ENCODE measurements at places on chromosomes 5 and 9.
A peak's percentile ranks its signal among the peaks of the same experiment; 100 is the strongest.

DNA sequence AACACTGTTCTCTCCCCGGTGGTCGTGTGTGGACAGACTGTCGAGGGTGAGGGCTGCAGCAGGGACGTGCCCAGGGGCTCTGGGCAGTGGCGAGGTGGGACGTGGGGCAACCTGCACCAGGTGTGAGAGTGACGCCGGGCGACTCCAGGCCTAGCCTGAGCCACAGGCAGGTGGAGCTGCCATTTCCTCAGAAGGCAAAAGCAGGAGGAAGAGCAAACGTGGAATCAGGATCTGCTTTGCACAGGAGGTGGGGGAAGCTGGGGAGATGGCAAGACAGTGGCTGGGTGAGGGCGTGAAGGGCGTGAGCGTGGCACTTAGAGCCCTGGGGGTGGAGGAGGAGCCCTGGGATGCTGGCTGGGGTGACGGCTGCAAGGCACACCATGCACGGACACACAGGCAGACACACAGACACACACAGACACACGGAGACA, 39.6 kb upstream of the NSMF start:
- DNase-seq: no peak

GRCh38 chr5:79694652-79695051, 5.0 kb downstream of the CMYA5 start:
- no peak for DNase-seq

GRCh38 chr9:37939575-37940095, 35.7 kb upstream of the SLC25A51 start:
- DNase-seq: no peak

DNA sequence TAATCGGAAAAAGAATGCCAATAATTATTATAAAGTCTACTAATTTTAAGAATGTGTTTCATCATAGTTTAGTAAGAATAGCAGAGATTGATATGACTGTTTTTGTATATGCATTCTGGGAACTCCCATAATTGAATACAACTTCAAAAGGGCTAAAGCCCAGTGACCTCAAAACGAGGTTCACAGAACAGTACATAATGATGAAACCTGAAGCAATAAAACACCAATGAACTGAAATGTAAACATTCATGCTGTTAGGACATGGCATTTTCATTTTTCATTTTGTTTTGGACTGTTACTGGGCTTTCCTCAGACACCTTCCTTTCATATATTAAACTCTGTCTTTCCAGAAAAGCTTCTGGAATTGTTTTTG, 684 bp upstream of the JMY start:
- no peak for DNase-seq

DNA sequence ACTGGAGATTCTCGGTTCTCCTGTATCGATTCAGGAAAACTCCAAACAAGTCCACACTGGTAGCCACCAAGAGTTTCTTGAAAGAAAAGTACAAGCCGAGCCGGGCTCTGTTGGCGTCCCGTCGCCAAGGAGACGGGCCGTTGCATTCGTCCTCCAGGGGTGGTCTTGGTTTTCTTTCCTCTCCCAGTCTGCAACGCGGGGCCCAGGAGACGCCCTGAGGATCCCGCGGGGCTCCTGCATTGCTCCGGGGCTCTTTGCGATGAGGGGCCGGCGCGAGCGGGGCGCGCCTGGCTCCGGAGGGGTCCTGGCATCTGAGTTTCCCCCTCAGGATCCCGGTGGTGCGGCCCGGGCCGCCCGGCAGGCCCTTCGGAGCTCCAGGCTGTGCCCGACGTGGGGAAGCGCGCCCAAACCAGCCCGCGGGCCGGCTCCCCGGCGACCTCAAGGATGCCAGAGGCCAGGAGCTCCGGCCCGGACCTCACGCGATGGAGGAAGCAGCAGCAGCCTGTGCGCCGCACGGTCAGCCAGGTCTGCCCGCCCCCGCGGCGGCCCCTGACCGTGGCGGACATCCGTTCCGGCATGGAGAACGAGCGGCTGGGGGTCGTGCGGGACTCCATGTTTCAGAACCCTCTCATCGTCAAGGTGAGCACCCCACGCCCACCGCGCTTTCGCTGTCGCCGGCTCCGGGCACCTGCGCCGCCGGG, at the start of gene CFAP77:
Gene CFAP77, plus strand, starts transcription at position 384 of the 701 bp plus-strand sequence. Its CDS starts 61 bp downstream, at position 445.
- no peak for DNase-seq

DNA sequence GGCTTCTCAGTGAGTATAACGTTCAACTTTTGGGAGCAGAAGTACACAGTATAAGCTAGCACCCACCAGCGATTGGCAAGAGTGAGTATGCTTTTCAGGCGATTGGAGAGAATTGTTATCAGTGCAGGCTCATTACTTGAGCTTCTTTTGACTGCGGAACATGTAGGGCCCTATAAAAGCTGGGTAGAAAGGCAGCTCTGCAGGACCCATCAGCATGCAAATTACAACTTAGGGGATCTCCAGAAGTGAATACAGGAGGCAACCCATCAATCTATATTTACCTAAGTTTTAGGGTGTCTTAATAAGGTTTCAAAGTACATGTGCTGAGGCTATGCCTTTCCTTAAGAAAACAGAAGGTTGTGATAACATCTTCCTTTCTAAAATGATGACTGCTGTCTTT, 225.0 kb downstream of the MLLT3 start:
- DNase-seq: no peak

DNA sequence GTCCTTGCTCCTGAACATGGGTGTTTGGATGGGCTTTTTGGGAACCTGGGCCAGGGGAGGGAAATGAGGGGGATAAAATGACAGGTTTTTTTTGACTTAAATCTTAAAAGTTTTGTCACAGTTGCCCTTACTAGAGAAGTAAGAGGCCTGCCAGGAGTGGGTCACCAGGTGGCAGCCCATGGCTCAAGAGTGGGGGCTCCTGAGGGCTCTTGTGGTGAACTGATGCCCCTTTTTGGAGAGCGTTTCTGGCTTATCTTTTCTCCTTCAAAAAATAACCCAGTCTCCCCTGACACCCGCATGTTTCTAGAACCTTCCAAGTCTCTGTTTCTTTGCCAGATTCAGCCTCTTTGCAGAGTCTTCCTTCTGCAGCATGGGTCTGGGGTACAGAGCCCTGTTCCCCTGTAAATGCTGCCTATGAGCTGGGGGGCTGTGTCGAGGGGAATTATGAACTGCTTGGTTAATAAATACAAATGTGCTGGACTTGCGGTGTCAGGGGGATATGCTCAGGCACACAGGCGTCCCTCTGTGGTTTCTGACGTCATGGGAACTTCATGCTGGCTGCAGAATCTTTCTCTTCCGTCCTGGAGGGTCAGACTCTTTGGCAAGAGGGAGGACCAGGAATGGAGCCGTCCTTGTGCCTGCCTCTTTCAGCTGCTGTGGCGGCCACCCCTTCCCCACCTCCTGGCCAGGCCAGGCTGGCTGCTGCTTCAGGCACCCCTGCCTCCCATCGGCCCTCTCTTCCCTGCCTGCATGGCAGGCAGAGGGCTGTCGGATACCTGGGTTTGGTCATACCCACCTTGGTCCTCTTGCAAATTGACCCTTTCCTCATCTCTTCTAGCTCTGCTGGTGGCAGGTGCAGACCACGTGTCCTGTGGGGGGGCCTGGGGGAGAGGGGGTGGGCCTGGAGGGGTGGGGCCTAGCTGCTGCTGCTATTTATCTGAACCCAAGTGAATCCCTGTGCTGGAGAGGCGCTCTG, 30.1 kb downstream of the PTPA start:
- peak; percentile 66 for DNase-seq

DNA sequence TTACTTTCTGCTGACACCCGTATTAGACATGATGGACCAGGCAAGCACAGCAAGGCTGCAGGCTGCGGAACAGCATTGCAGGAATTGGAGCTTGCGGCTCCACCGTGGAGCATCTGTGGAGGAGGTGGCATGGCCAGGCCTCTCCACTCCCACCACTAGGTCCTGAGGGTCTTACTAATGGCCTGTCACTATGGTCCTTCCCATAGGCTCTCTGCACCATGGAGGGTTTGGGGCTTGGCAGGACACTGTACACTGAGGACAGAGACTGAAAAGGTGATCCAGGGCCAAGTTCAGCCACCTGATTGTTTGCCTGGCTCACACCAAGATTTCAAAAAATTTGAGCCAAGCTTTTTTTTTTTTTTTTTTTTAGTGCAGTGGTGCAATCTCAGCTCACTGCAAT, 14.3 kb upstream of the ZBTB43 start:
- no peak for DNase-seq

DNA sequence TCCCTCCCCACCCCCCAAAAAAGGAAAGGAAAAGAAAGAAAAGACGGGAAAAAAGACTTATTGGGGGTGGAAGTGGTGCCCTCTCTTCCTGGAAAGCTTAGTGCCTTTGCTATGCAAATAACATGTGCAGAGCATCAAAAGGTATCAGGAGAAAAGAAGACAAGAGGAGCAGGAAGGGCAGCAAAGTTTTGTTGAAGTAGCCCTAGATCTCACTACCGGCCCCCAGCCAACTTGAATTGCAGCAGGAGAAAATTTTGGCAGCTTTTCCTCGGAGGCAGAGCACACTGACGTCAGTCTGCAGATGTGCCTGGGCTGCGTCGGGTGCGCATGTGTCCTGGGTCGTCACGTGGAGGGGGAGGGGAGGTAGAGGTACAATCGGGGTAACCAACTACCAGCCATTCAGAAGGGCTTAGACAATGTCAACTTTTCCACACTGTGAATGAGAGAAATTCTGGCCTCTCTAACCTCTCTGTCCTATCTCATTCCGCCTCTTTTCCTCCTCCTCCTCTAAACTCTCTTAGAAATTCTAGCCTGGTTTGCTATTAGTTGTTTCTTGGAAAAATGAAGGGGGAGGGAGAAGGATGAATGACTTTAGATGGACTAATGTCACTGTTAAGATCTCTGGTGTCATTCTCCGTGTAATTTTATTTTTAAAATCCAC, at the start of gene ADAMTS6:
Gene ADAMTS6, minus strand, starts transcription at position 286 of the 661 bp plus-strand sequence. CDS start 8,247 bp downstream, outside the sequence.
- DNase-seq: peak; percentile 60

GRCh38 chr5:88487066-88487465, 218.4 kb upstream of the TMEM161B start:
- no peak for DNase-seq

DNA sequence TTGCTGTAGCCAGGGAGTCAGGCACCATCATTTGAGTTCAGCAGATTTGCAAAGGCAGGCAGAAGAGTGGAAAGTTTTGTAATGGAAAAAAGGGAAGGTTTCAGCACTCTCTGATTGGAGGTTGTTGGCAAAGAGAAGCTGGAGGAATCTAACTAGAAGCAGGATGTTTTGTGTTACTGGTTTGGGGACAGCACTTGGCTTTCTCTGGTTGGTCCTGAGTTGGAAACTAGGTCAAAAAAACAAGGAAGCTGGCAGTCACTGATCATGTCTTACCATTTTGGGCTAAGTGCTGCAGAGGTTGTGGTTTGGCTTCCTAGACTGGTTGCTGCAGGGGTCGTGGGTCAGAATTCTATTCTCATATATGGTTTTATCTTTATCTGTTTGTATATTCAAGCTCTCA, 189.8 kb downstream of the DRD1 start:
- no peak for DNase-seq
